Immature natural killer cell (primary cell): ENCODE measurements at places on chromosomes 3 and 15. TPM values are rescaled to one million over a fixed set of nuclear protein-coding genes. Genes with fewer than 3 reads are reported as not detected.

GRCh38 chr3:194178669-194179068, 42.7 kb downstream of the HES1 start:
- H3K27ac ChIP-seq = no peak overlapping the region
- peaks cover 2% of the 10 kb centered on the region for H3K27me3 ChIP-seq
- H3K36me3 ChIP-seq = no peaks in the 10 kb centered on the region
- no peak for DNase-seq
- H3K4me3 ChIP-seq = no peak overlapping the region
- no peaks in the 10 kb centered on the region for H3K4me1 ChIP-seq

The MINDY4B gene
- not detected for polyA plus RNA-seq

- H3K27ac ChIP-seq = no peak overlapping the region
- no peaks in the 10 kb centered on the region for H3K27me3 ChIP-seq
- peaks cover 4% of the 10 kb centered on the region for H3K4me1 ChIP-seq
- peaks cover 23% of the 10 kb centered on the region for H3K36me3 ChIP-seq
- no peak for DNase-seq
- H3K4me3 ChIP-seq = no peak overlapping the region
Observed at GRCh38 chr3:161072211-161072621, 32.9 kb downstream of the B3GALNT1 start.

DNA sequence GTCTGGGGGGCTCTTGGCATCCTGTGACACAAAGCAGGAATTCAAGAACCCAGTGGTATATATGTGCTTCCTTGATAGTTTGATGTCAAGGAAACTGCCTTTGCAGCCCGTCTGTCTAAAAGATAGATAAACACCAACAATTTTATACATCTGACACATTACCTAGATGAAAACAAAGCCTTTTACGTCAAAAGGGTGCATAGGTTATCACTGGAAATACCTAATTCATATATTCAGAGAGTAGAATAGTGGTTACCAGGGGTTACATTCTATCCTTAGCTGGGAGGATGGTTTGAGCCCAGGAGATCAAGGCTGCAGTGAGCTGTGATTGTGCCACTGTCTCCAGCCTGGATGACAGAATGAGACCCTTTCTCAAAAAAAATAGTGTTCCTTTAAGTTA, 356.9 kb upstream of the RASGRP1 start:
- no peak overlapping the region for H3K27ac ChIP-seq
- no peaks in the 10 kb centered on the region for H3K4me1 ChIP-seq
- peaks cover 2% of the 10 kb centered on the region for H3K27me3 ChIP-seq
- H3K36me3 ChIP-seq = no peaks in the 10 kb centered on the region
- no peak for DNase-seq

The SLC28A1 gene
- not detected for polyA plus RNA-seq

GRCh38 chr3:36736301-36736700, 28.1 kb downstream of the DCLK3 start:
- H3K27ac ChIP-seq = no peak overlapping the region
- H3K36me3 ChIP-seq = no peaks in the 10 kb centered on the region
- H3K4me1 ChIP-seq = no peaks in the 10 kb centered on the region
- H3K27me3 ChIP-seq = peaks cover 1% of the 10 kb centered on the region
- no peak for DNase-seq

DNA sequence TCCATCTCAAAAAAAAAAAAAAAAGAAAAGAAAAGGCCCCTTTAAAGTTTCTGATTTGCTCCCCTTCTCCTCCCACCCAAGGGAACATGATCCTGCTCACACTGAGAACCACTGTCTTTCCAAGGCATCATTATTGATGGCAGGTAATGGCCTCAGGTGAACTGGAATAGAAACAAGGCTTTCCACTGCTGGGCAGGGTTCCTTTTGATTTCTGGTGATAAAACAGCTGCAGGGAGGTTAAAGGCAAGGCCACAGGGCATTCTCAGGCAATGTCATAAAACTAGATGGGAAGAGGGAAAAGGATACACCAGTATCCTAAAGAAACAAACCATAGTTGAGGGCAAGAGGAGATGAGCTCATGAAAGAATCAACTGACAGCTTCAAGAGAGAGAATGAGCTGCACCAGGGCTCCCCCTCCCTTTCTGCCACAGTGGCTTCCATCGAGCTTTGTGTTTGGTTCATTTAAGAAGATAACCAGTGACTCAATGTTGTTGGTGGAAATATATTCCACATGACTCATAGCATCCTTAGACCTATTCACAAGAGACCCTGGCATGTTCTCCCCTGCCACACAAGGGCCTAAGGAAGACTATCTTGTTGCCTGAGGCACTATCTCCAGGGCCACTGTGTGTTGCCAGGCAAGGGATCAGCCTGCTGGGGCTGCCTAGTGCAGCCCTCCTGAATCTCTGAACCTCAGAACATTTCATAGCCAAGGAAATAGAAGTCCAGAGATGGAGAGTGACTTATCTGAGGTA, 86.4 kb downstream of the WDR76 start:
- H3K4me1 ChIP-seq = no peaks in the 10 kb centered on the region
- no peaks in the 10 kb centered on the region for H3K27me3 ChIP-seq
- no peak overlapping the region for H3K27ac ChIP-seq
- no peak overlapping the region for H3K4me3 ChIP-seq
- no peak for DNase-seq

GRCh38 chr3:98731720-98732285, 31.3 kb upstream of the ST3GAL6 start:
- peaks cover 3% of the 10 kb centered on the region for H3K36me3 ChIP-seq
- DNase-seq = no peak
- peak overlapping the region; percentile 44 for H3K4me3 ChIP-seq
- peaks cover 13% of the 10 kb centered on the region for H3K4me1 ChIP-seq
- peaks cover 17% of the 10 kb centered on the region for H3K27me3 ChIP-seq
- no peak overlapping the region for H3K27ac ChIP-seq

DNA sequence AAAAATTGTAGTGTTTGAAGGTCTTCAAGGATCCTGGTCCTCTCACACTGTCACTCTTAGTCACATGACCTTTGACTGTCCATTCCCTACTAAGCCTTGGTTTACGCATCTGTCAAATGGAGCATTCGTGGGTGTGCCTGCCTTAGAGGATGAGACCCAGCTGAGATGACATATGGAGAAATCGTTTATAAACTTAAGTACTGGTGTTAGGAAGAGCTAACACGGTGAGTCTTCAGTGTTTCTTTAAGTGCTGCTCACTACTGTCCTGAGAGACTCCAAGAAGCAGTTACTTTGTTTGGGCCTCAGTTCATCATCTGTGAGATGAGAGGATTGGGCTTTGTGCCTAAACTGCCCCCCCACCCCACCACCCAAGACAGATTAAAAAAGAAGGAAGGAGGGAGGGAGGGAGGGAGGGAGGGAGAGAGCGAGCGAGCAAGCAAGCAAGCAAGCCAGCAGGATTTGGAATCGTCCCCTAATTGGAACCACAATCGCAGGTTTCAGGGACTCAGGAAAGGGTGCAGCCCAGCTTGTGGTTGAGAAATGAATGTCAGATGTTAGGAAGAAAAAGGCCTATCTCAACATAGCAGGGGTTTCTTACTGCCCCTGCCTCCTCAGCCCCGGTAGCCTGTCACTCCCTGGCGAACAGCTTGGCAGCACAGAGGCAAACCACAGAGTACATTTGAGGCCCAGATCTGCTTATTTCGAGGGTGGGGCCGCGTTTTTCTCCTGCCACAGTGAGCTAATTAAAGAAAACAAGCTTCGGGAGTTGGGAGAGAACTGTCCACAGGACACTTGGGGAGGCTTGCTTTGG, 32.7 kb downstream of the SMAD3 start:
- H3K4me3 ChIP-seq = peak overlapping the region; percentile 86
- DNase-seq = no peak
- H3K27ac ChIP-seq = peak overlapping the region; percentile 78

DNA sequence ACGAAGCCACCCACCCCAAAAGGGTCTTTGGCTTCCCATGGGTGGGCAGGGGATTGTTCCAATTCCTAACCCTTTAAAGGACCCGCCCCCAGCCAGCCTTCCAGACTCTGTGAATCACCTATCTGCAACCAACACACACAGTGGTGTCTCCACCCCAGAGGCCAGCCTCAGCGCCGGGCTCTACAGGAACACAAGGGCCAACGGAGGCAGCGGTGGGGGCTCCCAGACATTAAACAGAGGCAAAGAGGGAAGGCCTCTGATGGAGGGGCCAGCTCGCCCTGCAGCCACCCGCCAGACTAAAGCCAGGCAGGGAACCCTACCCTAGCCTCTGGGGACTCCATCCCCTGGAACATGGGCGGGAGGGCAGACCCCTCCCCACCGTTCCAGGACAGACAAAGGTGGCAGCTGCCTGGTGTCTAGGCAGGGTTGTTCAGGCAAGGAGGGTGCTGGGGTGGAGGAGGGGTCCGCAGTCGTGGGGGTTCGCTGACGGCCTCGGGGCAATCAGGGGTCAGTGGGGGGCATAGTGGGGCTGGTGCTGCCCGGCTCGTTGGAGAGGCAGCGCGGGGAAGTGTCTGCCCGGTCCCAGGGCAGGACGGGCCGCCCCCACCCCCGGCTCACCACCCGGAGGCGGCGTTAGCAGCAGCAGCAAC, 448 bp downstream of the SHISA5 start:
- H3K4me3 ChIP-seq = peak overlapping the region; percentile 78
- H3K27ac ChIP-seq = peak overlapping the region; percentile 79
- DNase-seq = no peak
- H3K27me3 ChIP-seq = no peaks in the 10 kb centered on the region
- peaks cover under 1% of the 10 kb centered on the region for H3K36me3 ChIP-seq

- DNase-seq = no peak
- H3K36me3 ChIP-seq = no peaks in the 10 kb centered on the region
- peaks cover 2% of the 10 kb centered on the region for H3K27me3 ChIP-seq
- no peaks in the 10 kb centered on the region for H3K4me1 ChIP-seq
Observed at GRCh38 chr3:122310361-122310760, 14.7 kb upstream of the CSTA start.

The ADAM10 gene
- 136 TPM for polyA plus RNA-seq

DNA sequence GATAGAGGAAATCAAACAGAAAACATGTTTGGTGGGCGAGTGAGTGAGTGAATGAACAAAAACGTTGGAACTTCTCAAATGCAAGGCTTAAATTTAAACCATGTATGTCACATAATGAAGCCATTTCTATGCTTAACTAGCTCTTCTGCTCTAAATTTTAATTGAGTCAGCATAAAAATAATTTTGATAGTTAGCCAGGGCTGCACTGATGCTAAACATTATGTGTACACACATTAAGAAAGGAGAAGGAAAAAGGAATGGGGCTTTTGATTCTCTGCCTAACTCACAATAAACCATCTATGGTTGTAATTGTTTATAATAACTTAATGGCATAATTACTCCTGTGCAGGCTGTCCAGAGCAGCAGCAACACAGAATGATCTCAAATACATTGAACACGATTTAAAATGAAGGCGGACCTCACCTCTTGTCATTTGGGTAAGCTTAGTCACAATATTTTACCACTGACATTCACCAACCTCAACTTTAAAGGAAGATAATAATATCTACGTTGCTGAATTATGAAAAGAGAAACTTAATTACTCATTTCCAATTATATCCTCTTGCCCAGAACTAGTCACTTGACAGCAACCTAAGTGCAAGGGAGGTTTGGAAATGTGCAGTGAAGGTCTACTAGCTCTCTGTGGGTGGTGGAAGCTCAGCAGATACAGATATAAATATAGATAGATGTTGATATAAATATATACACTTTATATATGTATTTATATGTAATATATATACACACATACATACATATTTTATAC, 318.4 kb upstream of the TRIM42 start:
- no peak overlapping the region for H3K4me3 ChIP-seq
- peaks cover 7% of the 10 kb centered on the region for H3K27me3 ChIP-seq
- no peaks in the 10 kb centered on the region for H3K4me1 ChIP-seq
- DNase-seq = no peak
- no peak overlapping the region for H3K27ac ChIP-seq

DNA sequence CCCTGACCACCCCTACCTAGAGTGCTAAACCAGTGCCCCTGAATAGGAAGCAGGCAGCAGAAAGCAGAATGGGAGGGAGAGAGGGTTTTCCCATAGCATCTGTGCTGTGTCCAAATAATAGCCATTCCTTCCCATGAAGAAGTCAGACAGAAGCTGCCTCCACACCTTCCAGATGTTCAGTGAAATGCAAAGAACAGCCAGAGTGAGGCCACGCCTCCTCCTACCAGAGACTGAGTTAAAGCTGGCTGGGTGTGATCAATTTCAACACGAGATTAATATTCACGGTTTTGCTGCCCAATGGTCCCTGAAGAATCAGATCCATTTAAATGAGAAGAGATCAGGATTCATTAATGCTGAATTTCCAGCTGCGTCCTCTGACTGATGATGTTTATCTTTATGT, 111.8 kb downstream of the SRGAP3 start:
- no peaks in the 10 kb centered on the region for H3K36me3 ChIP-seq
- no peak overlapping the region for H3K27ac ChIP-seq
- no peaks in the 10 kb centered on the region for H3K27me3 ChIP-seq
- no peaks in the 10 kb centered on the region for H3K4me1 ChIP-seq
- no peak for DNase-seq

DNA sequence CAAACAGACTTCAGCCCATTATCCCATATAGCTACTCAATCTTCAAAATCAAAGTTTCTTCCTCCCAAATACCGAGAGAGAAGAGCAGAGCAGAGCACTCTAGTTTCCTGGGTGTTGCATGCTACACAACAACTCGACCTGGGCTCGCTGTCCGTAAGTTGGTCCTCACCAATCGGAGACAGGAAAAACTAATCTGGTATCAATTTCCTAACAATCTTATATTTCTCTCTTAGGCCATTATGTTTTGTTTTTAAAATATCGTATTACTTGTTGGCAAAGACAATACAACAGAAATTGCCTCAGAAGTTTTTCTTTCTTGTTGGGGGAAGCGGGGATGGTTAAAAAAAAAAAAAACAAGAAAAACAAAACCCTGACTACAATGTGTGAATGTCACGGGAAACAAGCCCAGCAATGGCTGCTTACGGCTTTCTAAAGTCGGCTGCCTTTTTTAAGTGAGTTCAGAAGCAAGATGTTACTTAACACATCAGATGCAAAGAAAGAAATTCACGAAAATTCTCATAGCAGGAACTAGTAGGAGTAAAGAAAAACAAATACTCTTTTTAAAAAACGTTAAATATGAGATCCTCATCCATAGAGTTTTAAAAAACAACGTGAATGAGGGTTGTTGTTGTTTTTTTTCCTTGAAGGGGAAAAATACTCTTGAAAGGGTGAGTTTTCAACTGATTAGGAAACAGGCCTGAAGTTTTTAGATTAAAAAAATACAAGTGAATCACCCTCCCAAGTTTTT, 1.9 kb downstream of the VGLL4 start:
- no peaks in the 10 kb centered on the region for H3K36me3 ChIP-seq
- H3K4me1 ChIP-seq = peaks cover 55% of the 10 kb centered on the region
- H3K27me3 ChIP-seq = peaks cover 13% of the 10 kb centered on the region
- peak; percentile 66 for DNase-seq
- peak overlapping the region; percentile 92 for H3K4me3 ChIP-seq

DNA sequence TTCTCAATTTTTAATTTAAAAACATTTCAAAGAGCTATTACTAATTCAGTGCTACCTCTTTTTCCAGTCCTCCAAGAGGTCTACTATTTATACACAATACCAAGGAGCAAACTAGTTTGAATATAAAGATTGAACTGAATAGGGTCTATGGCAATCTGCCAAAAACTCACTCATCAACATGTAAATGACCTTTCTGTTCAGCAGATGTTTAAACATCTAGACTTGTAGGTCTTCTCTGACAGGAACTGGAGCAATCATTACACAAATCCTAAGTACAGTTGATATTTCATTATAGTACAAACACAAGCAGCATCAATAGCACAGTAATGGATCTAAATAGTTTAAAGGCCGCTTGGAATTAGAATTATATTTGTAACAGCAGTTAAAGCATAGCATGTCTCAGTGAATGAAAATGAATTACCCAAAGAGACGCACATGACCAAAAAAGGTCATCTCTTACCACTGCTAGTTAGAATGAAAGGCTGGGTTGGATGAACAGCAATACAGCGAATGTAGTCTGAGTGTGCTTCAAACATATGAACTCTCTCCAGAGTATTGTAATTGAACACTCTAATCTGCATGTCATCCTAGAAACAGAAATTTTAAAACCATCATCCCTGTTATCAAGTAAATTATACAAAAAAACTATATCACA, 10.7 kb downstream of the COPB2 start:
- H3K4me3 ChIP-seq = no peak overlapping the region
- H3K4me1 ChIP-seq = peaks cover 46% of the 10 kb centered on the region
- peaks cover 37% of the 10 kb centered on the region for H3K36me3 ChIP-seq
